ENCODE measurements at places on chromosomes 1 and 21. TPM values are rescaled to one million over a fixed set of nuclear protein-coding genes. Genes with fewer than 3 reads are reported as not detected.

Gene CRYBG2
- total RNA-seq: 0.83 TPM

Gene NBPF6
- 0.13 TPM for total RNA-seq

Gene VCAM1
- 0.10 TPM for total RNA-seq

Gene TBX19
- 2.0 TPM for total RNA-seq

Gene FMO5
- total RNA-seq: 0.17 TPM

Gene IGSF3
- 1.7 TPM for total RNA-seq

Gene CCDC27
- total RNA-seq: not detected

Gene C2CD2
- total RNA-seq: 10.2 TPM

All from activated T-helper 1 cell treated with anti-CD3 and anti-CD28 coated beads, Interleukin-12 subunit alpha, Interleukin-12 subunit beta, Interleukin-2, Interleukin-4 antibody, amounts not matched to agents 30 ng/mL and 10 ng/mL and 1 ng/mL, durations not matched to agents 14 hours and 24 hours and 36 hours (primary cell).